ENCODE measurements at places on chromosomes 1 and 21. TPM values are rescaled to one million over a fixed set of nuclear protein-coding genes. Genes with fewer than 3 reads are reported as not detected.

- no peak for ATAC-seq
Measured at GRCh38 chr1:79551321-79551720, 544.8 kb upstream of the ADGRL4 start.

GBP1 gene
- 83.7 TPM for total RNA-seq

HNRNPCL1 gene
- total RNA-seq, result not detected

- ATAC-seq, result no peak
Measured at GRCh38 chr21:15676935-15677334, 52.8 kb upstream of the USP25 start.

DNA sequence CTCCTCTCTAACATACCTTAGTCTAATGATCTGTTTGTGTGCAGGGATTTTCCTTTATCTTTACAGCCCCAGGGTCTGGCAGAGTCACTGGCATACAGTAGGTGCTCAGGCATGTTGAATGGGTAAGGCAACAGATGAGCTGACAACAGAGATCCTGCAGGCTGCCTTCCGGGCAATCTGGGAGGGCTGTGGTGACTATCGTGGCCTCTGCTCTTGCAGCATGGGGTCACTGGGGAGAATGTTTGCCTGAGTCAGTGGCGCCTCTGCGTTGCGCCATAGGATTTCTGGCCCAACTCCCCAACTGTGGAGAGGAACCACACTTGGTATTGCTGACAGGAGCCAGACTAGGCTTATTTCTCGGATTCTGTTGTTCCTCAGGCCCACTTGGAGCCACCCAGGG is 93.8 kb downstream of the LAMC2 start:
- ATAC-seq, result no peak

DNA sequence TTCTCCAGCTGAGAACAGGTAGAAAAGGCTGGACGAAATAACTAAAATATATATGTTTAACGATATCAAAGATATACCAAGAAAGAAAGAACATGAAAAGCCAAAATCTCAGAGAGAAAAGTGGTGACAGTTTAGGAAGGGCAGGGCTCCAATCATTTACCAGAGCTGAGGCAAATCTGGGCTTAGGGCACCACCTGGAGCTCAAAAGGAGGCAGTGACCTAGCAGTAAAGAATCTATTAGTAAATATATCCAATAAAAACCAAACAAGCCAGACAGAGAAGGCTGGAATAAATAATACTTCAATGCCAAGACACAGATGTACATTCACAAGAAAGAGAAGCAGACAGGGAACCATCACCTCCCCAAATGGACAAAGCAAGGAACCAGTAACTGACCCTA is 43.5 kb downstream of the CHIA start:
- ATAC-seq, result peak; percentile 77

- ATAC-seq, result no peak
Measured at GRCh38 chr1:70284366-70284765, 63.2 kb downstream of the SRSF11 start.
